ENCODE measurements at places on chromosomes 2 and 18. TPM values are rescaled to one million over a fixed set of nuclear protein-coding genes. Genes with fewer than 3 reads are reported as not detected.

DNA sequence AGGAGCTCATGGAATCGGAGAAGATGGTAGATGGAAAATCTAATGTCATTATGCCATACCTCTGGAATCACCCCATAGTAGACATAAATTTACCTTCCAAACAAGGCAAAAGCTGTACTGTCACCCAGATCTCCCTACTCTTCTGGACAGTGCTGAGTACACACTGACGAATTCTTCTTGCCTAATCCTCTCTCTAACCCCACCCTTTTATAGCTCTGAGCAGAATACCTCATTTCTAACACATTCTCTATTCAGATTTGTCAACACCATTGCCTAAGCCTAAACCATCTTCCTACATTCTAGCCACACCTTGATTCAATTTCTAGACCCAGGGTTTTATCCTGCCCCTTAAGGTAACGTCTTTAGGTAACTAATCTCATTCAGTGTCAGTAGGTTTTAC, 321.0 kb upstream of the NRP2 start:
- no peak for DNase-seq

GRCh38 chr18:35371412-35372195, 5.5 kb downstream of the ZNF396 start:
- DNase-seq = no peak

- no peak for DNase-seq
Measured at GRCh38 chr2:20723543-20723942, 56.6 kb downstream of the GDF7 start.

Gene CFC1
- total RNA-seq = not detected

Gene RSAD2
- 0.75 TPM for total RNA-seq

Gene SP9
- total RNA-seq = not detected

Gene PKDCC
- 2.1 TPM for total RNA-seq

Data from Caki2 (cell line).